ENCODE measurements at places on chromosomes 7 and 10.
A peak's percentile ranks its signal among the peaks of the same experiment; 100 is the strongest.

DNA sequence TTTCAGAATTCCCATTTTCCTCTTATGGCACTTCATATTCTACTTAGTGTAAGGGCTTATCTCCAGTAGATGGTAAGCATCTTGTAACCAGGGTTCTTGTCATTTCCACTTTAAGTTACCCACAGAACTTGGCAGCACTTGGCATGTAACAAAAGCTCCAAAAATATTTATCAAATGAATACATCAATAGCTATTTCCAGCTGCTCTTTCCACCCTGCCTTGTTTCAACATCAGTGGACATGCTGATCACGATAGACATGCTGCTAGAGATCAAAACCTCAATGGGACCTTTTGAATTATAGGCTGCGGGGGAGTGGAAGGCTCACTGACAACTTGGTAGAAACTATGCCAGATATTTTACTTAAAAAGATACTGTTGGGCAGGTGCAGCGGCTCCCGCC lies 32.9 kb downstream of the HOXA1 start:
- DNase-seq = no peak
- no peak overlapping the region for H3K27ac ChIP-seq
- H3K4me1 ChIP-seq = peaks cover 7% of the 10 kb centered on the region

- H3K36me3 ChIP-seq = no peaks in the 10 kb centered on the region
- DNase-seq = no peak
- H3K4me3 ChIP-seq = no peak overlapping the region
- H3K27ac ChIP-seq = peak overlapping the region; percentile 88
Observed at GRCh38 chr10:125062914-125063230, 97.5 kb downstream of the CTBP2 start.

DNA sequence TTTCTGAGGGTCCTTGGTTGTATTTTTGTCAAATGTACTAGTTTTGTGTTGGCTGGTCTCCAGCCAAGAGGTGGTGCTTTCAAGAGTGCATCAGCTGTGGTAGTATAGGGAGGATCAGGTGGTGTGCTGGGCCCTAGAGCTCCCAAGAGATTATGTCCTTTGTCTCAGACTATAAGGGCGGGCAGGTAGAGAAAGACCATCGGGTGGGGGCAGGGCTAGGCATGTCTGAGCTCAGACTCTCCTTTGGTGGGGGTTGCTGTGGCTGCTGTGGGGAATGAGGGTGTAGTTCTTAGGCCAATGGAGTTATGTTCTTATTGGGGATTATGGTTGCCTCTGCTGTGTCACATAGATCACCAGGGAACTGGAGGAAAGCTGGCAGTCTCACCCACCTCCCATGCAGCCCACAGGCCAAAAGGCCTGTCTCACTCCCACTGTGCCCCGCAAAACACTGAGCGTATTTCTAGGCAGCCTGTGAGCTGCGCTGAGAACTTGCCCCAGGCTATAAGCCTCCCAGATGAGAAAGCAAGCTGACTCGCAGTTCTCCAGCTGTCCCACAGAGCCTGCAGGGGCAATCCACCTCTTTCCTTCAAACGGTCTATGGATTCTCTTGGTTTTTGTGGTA lies 1066.7 kb downstream of the GRM8 start:
- no peaks in the 10 kb centered on the region for H3K4me1 ChIP-seq
- no peak overlapping the region for H3K27ac ChIP-seq
- no peaks in the 10 kb centered on the region for H3K36me3 ChIP-seq
- DNase-seq = no peak
- no peak overlapping the region for H3K4me3 ChIP-seq

DNA sequence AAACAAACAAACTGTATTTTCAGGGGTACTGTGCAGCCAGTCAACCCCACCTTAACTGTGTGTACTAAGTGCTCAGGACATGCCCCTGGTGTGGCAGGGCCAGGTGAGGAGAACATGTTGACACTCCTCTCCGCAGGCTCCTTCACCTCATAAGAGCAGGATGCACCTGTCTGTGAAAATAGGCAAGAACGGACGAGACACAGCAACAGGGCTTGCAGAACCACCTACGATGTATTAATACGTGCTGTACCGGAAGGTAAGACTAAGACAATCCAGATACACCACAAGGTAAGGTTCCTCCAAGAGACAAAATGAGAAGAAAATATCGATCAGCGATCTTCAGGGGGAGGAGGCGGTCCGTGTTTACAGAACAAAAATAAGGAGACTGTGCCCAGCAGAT lies 65.8 kb upstream of the CAMK2B start:
- peaks cover 25% of the 10 kb centered on the region for H3K36me3 ChIP-seq
- no peaks in the 10 kb centered on the region for H3K4me1 ChIP-seq
- H3K4me3 ChIP-seq = no peak overlapping the region
- no peaks in the 10 kb centered on the region for H3K27me3 ChIP-seq
- no peak for DNase-seq
- no peak overlapping the region for H3K27ac ChIP-seq

DNA sequence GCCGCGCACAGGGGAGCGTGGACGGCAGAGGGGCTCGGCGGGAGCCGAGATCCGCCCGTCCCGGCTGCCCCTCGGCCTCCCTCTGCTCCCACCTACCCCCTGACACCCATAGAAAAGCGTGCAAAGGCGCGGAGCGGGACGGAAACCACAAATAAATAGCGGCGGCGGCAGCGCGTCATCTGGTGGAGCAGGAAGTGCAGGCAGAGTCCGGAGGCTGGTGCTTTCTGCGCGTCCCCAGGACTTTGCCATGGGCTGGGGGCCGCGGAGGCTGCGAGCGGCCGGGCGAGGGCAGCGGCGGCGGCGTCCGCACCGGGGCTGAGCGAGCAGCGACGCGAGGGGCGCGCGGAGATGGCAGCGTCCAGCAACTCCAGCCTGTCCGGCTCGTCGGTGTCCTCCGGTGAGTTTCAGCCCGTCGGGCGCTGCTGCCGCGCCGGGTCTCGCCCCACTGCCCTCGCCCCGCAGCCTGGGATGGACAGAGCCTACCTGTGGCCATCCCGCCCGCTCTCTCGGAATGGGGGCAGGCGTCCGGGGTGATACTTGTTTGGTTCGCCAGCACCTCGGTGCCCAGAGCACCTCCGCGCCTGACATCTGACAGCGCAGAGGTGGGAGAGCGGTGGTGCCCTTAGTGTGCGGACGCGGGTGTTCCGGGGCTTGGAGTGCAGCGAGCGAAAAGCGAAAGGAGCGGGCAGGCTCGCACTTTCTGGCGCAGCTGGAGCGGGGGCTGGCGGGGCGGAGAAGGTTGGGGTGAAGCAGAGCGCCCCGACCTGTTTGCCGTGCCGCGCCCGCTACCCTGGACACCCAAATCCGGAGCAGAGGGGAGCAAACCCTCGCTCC lies at the start of gene CHN2:
Gene CHN2, plus strand, starts transcription at position 182 of the 834 bp plus-strand sequence.
- no peaks in the 10 kb centered on the region for H3K36me3 ChIP-seq
- peak within 1 kb of the TSS; percentile 66 for H3K4me3 ChIP-seq

- no peak overlapping the region for H3K4me3 ChIP-seq
- H3K27me3 ChIP-seq = no peaks in the 10 kb centered on the region
- H3K27ac ChIP-seq = no peak overlapping the region
- peaks cover 7% of the 10 kb centered on the region for H3K4me1 ChIP-seq
- no peaks in the 10 kb centered on the region for H3K36me3 ChIP-seq
Observed at GRCh38 chr10:73995035-73995358, 2.9 kb upstream of the VCL start.

Data from thyroid gland (tissue), 4 donors.